ENCODE measurements at places on chromosomes 6 and 20.

DNA sequence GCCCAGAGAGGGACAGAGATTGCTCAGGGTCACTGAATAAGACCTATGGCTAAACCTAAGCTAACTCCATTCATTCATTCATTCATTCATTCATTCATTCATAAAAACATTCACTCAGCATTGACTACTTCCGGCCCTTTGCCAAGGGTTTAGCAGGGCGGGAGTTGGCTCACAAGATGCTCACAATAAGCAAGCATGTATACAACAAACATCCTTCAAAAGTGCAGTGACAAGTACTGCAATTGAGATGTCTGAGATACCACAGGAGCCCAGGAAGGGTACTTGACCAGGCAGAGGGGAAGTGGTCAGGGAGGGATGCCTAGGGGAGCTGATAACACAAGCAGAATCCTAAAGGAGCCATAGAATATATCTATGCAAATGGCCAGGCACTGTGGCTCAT lies 18.2 kb upstream of the KIAA1755 start:
- no peak for DNase-seq

GRCh38 chr20:41089555-41089954 lies 47.8 kb upstream of the PLCG1 start:
- no peak for DNase-seq

- no peak for DNase-seq
Observed at GRCh38 chr6:34602318-34603111, 46.4 kb upstream of the SPDEF start.

DNA sequence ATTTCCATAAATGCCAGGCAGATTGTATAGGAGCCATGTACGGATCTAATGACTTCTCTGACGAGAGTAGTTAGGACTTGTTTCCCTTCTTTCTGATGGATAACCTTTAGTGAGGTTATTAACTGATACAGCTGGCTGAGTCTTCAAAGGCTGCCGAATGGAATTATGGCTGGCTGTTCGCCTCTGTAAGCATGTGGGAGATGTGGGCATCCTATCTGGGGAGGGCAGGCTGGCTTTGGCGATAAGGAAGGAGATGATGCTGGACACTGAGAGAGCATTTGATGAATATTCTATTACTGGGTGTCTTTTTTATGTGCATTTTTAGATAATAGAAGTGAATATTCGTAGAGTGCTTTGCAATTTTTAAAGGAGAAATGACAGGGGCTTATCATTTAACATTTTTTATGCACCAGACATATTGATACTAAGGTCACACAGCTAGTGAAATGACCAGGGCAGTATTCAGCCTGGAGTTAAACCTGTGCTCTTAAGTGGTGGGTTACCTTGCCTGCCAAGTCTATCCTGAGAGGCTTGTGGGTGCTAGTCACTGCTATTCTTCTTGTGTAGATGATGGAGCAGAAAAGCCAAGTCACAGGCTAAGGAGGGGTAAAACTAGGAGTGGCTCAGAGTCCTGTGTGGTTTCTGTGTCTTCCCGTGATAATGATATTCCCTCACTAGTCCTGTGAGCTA lies 3.1 kb downstream of the PBOV1 start:
- DNase-seq: no peak

GRCh38 chr6:29791162-29791561 lies 36.5 kb upstream of the HLA-G start:
- DNase-seq: no peak

DNA sequence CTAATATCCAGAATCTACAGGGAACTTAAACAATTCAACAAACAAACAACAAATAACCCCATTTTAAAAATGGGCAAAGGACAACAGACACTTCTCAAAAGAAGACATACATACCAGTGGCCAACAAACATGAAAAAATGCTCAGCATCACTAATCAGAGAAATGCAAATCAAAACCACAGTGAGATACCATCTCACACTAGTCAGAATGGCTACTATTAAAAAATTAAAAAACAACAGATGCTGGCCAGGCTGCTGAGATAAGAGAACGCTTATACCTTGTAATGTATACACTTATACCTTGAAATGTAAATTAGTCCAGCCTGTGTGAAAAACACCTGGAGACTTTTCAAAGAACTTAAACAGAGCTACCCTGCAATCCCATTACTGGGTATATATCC lies 166.8 kb downstream of the IBTK start:
- no peak for DNase-seq

DNA sequence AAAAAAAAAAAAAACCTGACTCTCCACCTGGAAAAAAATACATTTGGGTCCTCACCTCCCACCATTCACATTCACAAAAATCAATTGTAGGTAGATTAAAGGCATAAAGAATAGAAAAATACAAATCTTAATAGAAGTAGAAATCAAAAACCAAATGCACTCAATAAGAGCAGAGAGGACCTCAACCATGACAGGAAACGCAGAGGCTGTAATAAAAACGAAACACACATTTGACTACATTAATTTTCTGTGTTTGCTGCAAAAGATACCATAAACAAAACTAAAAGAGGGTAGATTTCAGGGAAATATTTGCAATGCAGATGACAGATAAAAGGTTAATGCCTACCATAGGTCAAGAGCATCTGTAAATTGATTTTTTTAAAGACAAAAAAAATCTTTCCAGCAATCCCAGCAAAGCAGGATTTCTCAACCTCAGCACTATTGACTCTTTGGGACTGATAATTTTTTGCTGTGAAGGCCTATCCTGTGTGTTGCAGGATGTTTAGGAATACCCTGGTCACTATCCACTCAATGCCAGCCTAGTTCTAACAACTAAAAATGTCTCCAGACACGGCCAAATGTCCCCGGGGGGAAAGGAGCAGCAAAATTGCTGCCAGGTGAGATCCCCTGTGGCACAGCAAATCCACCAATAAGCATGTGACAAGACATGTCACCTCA lies 9.1 kb downstream of the ETV7 start:
- no peak for DNase-seq

DNA sequence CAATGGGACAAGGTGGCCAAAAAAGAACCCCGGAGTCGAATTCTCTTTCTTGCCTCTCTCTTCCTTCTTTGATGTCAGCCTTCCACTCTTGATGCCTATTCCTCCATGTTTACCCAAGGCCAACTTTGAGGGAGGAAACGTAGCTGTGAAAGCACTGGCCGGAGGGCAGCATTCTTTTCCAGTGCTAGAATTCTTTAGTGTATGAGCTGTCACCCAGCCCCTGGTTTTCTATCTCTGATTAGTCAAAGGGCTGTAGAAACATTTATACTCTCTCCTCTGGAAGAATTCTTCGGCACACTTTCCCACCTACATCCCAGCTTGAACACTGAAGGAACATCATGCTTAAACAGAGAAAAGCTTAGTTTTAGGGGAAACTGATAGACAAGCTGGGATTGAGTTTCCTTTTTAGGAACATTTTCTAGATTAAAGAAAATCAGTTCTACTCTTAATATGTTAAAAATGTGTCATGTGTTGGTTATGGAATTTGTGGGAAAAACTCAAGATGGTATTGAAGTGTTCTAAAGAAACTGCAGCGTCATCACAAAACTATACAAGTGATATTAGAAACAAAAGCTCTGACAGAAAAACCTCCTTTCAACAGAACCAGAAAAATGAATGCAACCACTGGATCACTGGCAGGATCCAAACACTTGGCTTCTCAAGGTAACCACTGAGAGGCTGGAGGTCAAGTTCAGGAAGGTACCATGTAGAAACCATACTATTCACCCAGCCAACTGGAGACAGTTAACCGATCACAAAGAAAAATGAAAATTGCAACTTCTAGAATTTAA lies 20.7 kb upstream of the UTRN start:
- DNase-seq: no peak

- no peak for DNase-seq
Observed at GRCh38 chr6:63975699-63976098, 340.1 kb downstream of the PHF3 start.

Data from activated T-cell treated with anti-CD3 and anti-CD28 coated beads for 4 hours (primary cell).